ENCODE measurements at places on chromosomes 2 and 18.

GRCh38 chr2:55887901-55888624, 35.5 kb downstream of the EFEMP1 start:
- no peak for DNase-seq

GRCh38 chr2:3126911-3127621, 250.6 kb downstream of the EIPR1 start:
- no peak for DNase-seq

GRCh38 chr2:23488584-23488983, 103.6 kb downstream of the KLHL29 start:
- no peak for DNase-seq

DNA sequence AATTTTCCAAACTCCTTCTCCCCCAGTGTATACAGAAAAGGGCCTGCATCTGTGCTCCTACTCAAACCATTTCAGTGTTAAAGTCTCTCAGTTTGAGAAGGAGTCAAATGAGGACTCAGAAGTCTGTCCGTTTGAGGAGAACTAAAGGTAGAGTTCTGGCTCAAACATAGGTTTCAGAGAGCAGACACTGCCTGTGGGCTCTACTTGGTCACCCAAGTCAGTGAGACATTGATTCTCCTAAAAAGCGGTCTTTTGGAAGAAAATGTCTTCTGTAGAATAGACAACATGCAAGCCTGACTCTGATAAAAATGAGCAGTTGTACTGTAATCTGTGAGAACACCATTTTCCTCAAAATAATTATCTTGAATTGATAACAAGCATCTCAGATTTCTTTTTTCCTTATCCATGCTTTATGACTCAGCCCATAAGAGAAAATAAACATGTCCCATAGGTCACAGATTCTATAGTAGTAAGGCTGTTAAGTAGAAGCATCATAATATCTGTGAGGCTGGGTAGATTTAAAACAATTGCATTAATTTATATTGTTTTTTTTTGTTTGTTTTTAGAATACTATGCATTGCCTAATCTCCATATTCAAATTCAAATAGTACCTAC, 82.8 kb downstream of the ASXL3 start:
- no peak for DNase-seq

Measured in iPS DF 6.9 (cell line).